ENCODE measurements at places on chromosomes 1 and 21.
A peak's percentile ranks its signal among the peaks of the same experiment; 100 is the strongest.

DNA sequence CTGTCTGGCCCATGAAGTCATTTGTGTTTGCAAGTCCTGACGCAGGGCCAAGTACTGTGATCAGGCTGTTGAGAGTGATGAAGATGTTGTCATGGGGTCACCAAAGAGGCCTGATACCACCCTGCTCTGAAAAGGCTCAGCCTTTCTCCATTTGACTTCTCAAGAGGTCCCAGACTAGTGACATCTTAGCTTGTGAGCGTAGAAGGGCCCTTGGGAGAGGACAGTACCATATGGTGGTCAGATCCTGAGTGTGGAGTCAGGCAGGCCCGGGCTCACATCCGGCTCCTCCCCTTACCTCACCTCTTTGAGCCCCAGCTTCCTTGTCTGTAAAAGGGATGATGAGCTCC, 29.6 kb downstream of the SERINC2 start:
- no peak for DNase-seq

GRCh38 chr1:13687151-13687715, 12.8 kb upstream of the PRDM2 start:
- DNase-seq: no peak

DNA sequence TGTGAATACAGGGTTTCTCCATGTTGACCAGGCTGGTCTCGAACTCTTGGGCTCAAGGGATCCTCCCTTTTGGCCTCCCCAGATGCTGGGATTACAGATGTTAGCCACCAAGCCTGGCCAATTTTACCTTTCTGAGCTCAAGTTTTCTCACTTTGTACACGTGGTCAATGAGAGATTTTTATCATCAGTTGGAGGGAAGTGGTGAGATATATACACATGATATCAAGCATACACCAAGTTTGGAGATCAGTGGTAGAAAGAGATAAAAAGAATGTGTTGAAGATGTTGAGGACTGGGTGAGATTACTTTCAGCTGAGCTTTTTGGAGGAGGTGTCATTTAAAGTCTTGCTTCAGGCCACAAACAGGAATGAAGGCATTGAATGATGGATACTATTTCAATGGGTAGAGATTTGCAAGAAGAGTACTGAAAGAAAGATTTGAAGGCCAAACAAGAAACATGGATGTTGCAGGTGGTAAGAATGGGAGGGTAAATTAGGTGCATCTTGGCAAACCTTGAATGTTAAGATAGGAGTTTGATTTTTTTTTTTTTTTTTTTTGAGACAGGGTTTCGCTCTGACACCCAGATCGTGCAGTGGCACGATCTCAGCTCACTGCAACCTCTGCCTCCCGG, 3.0 kb upstream of the SESN2 start:
- DNase-seq: no peak

DNA sequence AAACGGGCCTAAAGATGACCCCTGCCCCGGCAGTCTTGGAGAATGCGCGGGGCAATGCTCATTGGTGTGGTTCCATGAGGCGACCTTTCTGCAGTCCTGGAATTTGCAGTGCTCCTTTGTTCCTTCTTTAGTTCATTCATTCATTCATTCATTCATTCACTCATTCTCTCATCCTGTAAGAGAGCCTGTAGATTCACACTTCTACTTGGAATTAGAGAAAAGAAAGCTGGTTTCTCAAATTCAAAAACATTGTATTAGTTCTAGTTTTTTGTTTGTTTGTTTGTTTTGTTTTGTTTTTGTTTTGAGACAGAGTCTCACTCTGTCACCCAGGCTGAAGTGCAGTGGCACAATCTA, 31.6 kb downstream of the PAX7 start:
- no peak for DNase-seq

GRCh38 chr1:9809100-9809510, 14.7 kb downstream of the CLSTN1 start:
- DNase-seq: no peak

DNA sequence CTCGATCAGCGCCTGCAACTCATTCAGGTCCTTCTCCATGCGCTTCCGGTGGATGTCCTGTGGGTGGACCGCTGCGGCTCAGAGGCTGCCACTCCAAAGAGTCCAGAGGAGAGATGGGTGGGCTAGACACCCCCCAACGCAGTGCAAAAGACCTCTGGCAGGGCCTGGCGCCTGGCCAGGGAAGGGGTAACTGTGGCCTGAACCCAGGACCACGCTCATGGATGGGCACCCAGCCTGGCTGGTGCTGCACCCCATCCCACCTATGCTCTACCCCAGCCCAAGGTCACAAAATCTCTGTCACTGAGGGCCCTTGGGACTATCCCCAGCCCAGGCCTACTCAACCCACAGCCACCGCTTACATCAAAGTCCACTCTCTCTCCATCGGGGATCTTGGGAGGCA, 12.2 kb downstream of the TNNT2 start:
- no peak for DNase-seq

GRCh38 chr1:93442008-93442666, 5.8 kb upstream of the FNBP1L start:
- DNase-seq: no peak

DNA sequence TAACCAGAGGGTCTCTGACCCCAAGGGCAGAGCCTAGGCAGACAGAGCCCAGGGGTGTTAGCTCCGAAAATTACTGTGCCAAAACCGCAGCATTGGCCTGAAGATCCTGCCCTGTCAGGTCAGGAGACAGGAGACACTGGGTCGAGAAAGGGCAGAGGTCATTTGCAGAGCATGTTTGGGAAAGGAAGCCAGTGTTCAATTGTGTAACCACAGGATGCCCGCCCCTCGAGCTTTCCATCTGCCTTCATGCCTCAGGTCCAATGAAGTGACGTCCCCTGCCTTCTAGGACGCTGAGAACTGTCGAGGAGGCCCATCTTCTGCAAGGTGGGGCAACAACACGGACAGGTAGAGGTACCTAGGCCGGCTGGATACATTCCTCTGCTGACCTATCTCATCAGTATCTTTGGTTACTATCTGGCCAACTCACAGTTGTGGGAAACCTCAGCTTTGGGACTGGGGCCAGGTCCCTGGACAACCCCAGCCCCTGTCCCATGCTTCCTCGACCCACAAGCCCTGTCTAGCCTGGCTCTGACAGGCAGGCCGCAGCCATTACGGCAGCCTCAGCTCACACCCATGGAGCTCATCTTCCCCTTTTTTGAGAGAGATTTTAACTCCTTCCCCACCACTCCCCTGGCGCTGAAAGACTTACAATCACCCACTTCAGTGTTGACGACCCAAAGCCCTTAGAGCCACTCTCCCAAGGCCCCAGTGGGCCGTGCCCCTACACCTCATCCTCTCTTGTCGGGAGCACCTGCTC, 1.3 kb downstream of the ARL8A start:
- peak; percentile 58 for DNase-seq

DNA sequence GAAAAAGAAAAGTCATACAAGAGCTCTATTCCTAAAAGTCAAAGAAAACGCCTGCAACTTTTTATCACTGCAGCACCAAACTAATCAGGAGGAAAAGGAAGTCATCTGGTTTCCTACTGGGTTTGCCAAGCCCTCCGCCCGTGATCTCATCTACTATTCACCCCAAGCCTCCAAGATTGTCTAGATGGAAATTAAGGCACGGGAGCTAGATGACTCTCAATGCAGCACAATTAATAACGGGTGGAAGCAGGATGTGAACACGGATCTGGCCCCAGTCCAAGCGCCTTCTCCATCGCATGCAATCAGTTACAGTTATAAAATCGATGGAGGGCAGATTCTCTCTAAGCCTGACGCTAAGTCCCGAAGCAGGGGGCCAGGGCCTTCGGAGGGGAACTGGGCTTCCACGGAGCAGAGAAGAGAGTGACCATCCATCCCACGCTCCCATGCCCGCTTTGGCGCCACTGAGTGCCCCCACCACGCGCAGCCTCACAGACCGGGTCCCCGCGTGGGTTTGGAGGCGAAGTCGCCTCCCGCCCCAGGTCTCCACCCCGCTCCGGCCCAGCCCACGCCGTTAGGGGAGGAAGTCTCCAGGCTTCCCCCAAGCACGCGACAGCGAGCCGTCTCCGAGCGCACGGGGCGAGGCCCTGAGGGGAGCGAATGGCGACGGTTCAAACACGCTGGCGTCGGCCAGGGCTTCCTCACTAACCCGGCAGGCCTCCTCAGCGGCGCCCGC, 1.8 kb downstream of the HSF2BP start:
- DNase-seq: no peak

DNA sequence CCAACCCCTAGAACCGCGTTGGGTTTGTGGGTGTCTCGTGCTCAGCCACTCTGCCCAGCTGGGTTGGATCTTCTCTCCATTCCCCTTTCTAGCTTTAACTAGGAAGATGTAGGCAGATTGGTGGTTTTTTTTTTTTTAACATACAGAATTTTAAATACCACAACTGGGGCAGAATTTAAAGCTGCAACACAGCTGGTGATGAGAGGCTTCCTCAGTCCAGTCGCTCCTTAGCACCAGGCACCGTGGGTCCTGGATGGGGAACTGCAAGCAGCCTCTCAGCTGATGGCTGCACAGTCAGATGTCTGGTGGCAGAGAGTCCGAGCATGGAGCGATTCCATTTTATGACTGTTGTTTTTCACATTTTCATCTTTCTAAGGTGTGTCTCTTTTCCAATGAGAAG, 18.7 kb downstream of the TFF3 start:
- DNase-seq: no peak

- no peak for DNase-seq
Observed at GRCh38 chr1:33715195-33715811, 148.6 kb upstream of the HMGB4 start.

- no peak for DNase-seq
Observed at GRCh38 chr1:45922813-45923212, 119.4 kb downstream of the MAST2 start.

DNA sequence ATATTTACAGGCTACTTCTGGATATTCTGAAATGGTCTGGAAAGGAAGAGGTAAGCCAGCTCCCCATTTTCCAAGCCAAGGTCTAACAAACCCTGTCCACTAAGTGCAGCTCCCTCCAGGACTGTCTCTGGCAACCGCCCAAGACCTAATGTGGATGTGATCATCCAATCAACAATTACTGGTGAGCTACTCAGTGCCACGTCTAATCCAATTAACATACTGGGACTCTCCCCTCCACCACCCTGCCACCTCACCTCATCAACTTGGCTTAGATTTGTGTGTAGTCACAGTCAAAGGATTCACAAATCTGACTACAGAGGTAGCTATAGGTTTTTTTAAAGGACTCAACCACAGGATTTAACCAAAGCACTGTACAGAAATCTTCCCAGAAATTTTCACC, 25.4 kb upstream of the S100A7 start:
- DNase-seq: no peak

GRCh38 chr1:214847071-214847810, 235.3 kb upstream of the KCNK2 start:
- no peak for DNase-seq

GRCh38 chr1:8133657-8134430, 107.7 kb upstream of the ERRFI1 start:
- no peak for DNase-seq

DNA sequence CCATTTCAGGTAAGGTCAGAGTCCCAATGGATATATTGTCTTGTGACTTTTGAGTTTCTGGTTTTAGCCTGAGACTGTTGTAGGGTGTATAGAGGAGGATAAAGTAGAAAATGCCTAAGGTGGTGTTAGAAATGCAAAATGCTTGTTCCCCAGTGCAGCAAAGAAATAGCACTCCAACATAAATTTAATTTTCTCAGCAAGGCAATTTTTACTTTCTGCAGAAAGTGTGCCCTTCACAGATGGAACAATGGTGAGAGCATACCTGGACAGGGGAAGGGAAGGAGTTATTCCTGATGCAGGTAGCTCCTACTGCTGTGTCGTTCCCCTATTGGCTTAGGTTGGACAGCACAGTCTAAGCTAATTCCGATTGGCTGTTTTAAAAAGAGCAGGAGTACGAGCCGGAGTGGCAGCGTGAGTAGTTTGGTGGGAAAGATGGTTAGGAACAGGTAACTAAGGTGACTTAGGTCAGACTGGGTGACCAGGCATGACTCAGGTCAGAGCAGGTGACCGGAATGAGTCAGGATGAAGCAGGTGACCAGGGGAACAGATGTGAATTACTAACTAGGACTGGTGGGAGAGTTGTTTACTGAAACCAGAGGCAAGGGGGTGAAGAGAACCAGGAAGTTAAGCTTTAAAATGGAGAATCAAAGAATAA, 21.5 kb downstream of the SPATA45 start:
- DNase-seq: no peak

GRCh38 chr1:3473381-3473844, 18.9 kb downstream of the ARHGEF16 start:
- DNase-seq: no peak

DNA sequence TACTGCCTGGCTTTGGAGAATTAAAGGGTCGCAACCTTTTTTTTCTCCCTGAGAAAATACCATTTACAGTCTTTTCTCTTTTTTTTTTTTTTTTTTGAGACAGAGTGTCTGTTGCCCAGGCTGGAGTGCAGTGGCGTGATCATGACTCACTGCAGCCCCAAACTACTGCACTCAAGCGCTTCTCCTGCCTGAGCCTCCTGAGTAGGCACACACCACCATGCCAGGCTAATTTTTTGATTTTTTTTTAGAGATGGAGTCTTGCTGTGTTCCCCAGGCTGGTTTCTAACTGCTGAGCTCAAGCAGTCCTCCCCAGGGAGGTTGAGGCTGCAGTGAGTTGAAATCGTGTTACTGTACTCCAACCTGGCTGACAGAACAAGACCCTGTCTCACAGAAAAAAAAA, 24.6 kb downstream of the UBE4B start:
- no peak for DNase-seq

- no peak for DNase-seq
Observed at GRCh38 chr1:117658676-117659075, 52.8 kb downstream of the TENT5C start.
